CD14-positive monocyte (primary cell): ENCODE measurements at places on chromosomes 13 and 19.

GRCh38 chr13:48159826-48160225, 64.9 kb upstream of the MED4 start:
- DNase-seq = no peak

- no peak for DNase-seq
Observed at GRCh38 chr13:61406275-61406674, 9.4 kb downstream of the PCDH20 start.

- no peak for DNase-seq
Observed at GRCh38 chr13:107233541-107233940, 665.6 kb upstream of the ARGLU1 start.

DNA sequence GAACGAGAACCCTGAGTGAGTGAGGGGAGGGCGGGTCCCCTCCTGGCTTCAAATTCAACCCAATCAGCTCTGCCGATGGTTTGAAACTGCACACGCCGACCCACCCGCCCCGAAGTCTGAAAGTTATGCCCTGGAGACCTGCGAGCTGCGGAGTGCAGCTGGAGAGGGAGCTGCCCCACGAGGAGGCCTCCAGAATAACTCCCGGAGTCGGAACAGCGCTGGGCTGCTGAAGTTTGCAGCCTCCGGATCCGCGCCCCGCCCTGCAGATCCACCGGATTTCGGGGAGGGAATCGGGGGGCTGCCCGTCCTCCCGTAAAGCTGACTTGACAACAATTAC, 7.0 kb downstream of the POU4F1 start:
- DNase-seq = no peak

DNA sequence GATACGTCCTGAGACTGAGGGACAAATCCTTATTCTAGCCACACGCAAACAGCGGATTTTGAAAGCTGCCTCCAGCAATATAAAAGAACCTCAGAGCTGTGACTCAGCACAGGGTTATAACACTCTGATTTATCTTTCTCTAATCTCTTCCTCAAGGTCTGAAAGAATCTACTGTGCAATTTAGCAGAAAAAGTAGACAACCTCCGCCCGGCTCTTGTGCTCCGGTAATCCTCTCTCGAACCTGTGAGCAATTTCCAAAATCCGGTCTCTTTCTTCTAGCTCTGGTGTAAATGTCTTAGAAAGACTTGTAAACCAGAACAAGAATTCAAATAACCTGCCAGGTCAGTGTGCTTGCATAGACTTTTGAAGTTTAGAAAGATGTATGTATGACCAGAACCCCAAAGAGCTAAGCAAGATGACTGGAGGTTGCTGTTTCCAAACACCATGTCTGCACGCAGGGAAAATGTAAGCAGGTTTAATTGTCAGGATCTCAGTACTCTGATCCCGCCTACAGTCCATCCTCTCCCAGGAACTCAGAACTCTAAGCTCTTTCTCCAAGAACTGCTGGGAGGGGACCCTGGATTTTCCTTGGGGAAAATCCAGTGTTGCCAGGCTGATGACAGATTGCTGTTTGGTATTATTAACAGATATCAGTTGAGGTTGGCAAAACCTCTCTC, 338.1 kb downstream of the RFC3 start:
- DNase-seq = no peak

- no peak for DNase-seq
Observed at GRCh38 chr13:46124967-46125933, 20.4 kb upstream of the CPB2 start.

- no peak for DNase-seq
Observed at GRCh38 chr19:6394831-6395230, 1.9 kb upstream of the GTF2F1 start.

DNA sequence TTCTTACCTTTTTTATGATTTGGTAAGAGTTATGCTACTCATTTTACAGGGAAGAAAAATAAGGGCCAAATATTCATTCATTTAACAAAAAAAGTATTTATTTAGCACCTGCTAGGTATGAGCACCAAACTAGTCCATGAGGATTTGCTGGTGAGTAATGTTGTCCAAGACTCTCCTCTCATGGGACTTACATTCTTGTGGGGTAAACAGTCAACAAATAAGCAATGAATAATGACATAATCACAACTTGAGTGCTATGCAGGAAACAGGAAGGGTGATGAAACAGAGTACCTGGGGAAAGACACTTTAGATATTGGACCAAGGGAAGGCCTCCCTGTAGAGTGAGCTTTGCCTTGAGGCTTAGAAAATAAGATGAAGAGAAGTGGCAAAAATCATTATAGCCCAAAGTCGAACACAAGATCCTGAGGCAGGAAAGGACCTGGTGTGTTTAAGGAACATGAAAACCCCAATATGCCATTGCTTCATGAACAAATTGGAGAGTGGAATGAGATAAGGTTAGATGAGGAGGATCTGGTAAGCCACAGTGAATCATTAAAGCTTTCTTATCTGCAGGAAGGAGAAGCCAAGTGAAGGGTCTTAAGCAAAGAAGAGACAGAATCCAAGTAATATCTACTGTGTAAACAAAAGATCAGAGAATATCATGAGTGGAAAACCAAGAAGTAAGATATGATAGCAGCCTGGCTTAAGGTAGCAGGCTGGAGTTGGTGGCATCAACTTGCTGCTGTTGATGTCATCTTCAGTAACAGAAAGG, 294.5 kb upstream of the NBEA start:
- DNase-seq = no peak
